MCF 10A (cell line): ENCODE measurements at places on chromosomes 7 and 10.

DNA sequence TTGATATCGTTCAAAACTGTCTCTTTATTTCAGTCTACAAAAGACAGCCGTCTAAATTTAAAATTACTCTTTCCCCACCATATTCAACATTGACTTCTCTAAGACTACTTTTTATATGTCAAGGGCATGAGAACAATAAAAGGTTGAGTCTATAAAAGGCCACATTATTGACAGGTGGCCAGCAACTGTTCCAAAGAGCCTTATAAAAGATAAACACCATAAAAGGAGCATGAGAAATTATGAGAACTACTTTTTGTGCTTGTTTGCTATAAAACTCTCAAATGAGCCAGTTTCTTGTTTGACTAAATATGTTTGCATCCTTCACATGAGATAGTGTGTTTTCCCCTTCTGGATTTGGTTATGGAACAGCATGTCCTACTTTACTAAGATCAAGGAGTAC, 189.2 kb downstream of the THSD7A start:
- no peak for DNase-seq

DNA sequence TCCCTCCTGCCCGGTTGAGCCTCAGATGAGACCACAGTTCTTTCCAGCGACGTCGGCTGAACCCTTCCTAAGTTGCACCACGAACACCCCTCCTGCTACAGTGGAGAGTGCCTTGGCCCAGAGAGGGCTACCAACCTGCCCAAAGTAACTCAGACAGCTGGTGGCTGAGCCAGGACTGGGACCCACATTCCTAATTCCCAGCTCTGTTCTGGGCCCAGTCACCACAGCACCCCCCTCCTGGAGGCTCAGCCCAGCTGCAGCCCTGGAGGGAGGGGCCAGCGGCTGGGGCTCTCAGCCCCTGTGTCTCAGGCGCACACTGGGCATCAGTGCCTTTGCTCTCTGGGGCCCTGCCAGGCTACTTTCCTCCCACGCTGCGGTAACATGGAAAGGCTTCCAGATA, 10.6 kb downstream of the ATP6V1F start:
- DNase-seq = no peak

DNA sequence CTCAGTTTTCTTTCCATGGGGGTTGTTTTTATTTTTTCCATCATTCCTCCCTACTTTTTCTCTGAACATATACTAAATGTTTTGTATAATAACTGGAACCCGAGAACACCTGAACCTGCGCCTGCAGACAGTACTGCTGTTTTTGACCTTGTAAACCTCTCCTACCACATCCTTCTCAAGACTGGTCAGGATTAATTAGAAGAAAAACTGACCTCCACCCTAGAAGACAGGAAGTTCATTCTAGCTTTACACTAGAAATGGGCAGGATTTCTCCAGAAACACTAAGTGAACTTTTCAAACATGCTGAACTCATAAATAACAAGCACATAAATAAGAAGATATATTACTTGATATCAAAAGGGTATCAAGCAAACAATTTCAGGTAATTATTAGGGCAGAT, 751 bp upstream of the HYCC1 start:
- DNase-seq = no peak

GRCh38 chr7:5143935-5144903, 45.8 kb upstream of the WIPI2 start:
- DNase-seq = no peak
